ENCODE measurements at places on chromosomes 16 and 17. TPM values are rescaled to one million over a fixed set of nuclear protein-coding genes. Genes with fewer than 3 reads are reported as not detected.

DNA sequence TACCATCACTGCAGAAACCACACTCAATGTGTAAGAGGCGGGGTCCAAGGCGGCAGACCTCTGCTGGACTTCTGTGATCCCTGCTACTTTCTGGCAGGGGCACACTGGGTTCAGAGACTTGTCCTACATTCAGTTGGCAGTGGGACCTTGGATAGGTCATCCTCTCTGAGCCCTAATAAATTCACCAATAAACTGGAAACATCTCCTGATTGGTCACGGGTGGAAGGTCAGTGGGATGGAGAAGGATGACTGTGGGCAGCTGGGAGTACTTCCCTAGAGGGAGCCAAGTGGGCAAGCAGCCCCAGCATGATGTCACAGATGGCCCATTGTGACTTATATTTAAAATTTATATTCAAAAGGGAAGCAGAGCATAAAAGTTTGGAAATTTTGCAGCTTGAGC, 49.7 kb downstream of the RNF112 start:
- no peak for DNase-seq

Gene UQCRC2
- total RNA-seq, result 109 TPM

DNA sequence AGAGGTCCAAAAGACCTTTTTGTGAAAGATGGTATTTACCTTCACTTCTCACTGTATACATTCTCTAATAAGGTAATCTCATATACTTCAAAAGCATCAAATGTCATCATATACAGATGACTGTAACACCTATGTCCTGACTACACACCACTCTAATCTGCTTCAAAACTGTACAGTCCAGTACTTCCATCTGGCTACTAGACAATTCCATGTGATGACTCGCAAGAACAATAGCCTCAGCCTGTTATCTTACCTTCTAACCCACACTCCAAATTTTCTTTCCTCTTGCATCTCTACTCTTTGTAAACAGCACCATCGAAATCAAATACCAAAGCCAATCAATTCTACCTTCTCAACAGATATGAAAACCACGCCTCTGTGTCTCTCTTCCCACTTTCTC, 24.1 kb downstream of the MYO1D start:
- DNase-seq, result no peak

DNA sequence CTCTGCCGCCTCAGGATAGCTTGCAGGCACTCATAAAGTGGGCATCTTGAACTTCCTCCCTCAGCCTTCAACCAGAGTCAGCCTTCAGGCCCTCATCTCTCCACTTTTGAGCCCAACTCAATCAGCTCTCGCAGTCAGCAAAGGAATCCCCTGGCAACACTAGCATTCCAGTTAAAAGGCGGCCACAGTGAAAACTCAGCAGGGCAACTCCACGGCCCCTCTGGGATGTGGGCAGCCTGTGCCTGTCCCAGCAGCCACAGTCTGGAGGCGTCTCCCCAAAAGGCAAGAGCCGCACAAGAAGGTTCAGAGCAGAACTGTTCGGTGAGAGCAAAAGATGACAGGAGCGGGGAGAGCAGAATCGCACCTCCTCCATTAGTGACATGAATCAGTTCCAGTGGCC, 9.0 kb downstream of the TMEM11 start:
- DNase-seq, result no peak

- DNase-seq, result no peak
Measured at GRCh38 chr16:12327971-12328726, 351.6 kb downstream of the SNX29 start.

DNA sequence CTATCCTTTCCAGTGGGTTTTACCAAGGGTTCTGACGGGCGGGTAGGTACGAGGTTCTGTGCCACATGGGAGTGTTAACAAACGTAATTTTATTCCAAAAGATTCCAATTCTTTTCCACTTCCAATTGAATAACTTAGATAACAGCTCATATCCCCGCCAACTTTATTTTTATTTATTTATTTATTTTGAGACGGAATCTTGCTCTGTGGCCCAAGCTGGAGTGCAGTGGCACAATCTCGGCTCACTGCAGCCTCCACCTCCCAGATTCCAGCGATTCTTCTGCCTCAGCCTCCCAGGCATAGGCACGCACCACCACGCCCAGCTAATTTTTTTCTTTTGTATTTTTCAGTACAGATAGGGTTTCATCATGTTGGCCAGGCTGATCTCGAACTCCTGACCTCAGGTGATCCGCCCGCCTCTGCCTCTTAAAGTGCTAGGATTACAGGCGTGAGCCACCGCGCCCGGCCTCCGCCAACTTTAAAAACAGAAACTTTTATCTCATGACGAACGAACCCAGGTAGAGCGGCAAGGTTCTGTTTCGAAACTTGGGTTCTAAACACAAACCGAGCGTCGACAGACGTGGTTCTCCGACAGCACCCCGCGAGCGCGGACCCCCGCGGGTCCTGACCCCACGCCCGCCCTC, 613 bp downstream of the ECI1 start:
- peak; percentile 49 for DNase-seq

Gene KRTAP9-8
- total RNA-seq, result not detected

Gene CCL14
- not detected for total RNA-seq

Gene PPY
- total RNA-seq, result not detected

DNA sequence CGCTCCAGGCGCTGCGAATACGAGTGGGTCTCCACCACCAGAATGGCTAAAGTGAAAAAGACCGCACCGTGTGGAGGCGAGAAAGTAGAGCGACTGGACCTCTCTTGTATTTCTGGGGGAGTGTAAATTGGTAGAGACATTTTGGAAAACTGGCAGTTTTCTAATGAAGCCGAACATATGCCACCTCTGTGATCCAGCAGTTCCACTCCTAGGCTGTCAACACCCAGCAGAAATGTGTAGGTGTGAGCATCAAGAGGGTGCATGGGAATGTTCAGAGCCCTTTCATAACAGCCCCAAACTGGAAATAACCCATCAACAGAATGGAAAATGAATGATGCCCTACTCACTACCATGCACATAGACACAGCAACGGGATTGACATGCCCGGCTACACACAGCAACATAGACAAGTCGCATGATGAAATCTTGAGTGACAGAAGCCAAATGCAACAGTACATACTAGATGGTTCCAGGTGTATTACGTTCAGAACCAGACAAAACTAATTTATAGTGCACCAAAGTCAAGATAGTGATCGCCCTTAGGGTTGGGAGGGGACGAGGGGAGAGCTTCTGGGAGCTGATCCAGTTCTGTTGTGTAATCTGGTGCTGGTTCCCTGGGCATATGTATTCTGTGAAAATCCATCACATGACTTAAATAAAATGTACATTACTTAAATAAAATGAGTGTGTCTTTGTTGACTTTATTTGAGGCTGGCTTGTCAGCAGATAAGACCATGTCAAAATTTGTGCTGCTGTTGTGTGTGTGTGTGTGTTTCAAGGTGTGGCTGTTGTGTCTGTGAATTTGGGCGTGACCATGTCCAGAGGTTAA, 877 bp upstream of the BCL7C start:
- no peak for DNase-seq

Measured in A172 (cell line).